IPS-NIHi11 (cell line): ENCODE measurements at places on chromosomes 2 and 18.

DNA sequence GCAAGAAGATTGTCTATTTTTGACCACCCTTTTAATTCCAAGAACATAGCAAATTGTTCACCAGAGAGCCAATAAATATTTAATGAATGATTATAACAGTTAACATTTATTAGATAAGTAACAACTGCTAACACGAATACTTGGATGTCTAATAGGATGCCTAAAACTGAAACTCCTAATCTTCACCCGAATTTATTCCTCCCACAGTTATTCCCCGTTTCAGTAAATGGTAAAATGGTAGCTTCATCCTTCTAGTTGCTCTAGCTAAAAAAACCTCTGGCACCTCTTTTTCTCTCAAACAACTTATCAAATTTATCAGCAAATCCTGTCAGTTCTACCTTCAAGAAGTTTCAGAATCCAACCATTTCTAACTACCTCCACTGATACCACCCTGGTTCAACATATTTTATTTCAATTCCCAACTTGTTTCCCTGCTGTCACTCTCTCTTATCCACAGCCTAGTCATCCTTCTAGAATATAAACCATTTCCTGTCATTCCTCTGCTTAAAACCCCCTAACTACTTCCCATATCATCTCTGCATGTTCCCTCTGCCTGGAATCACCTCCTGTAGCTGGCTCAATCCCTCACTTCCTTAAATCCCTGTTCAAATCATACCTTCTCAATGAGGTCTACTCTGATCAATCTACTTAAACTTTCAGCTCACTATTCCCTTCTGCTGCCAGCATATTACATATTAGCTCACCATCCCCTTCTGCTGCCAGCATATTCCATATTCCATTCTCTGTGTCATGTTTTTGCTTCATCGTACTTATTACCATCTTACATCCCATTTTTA, 93.8 kb downstream of the ROCK2 start:
- DNase-seq, result no peak

DNA sequence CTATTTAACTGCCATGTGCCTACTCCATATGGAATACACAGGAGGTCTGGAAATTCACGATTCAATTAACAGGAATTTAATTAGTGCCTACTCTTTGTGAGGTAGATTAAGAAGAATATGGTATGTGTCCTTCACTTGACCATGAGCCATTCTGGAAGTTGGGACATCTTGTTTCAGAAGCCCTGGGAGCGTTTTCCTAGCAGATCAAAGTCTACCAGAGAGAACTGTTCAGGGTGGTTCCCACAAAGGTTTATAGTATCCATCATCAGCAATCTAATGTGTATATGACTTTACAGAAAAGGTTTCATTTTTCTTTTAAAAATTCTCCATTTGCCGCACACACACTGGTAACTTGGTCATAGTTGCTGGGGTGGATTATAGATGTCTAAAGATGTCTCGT, 159.1 kb downstream of the LRRTM1 start:
- DNase-seq, result no peak

DNA sequence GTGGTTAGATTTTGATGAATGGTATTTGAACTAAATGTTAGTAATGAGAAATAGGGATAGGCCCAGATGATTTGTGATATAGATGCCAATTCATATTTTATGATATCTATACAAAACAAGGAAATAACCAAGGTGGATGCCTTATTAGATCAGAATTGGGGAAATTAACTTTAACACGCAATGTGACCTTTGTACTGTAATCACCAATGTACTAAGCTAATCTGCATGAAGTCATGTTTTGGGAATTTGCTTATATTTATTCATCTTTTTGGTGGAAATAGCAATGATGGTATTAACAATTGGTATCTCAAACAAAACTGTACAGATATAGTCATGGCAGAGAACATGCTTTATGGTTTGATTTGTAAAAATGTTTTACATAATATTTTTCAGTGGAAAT, 504.7 kb downstream of the PLCL1 start:
- no peak for DNase-seq

GRCh38 chr2:237276716-237277490, 137.1 kb downstream of the COL6A3 start:
- no peak for DNase-seq

DNA sequence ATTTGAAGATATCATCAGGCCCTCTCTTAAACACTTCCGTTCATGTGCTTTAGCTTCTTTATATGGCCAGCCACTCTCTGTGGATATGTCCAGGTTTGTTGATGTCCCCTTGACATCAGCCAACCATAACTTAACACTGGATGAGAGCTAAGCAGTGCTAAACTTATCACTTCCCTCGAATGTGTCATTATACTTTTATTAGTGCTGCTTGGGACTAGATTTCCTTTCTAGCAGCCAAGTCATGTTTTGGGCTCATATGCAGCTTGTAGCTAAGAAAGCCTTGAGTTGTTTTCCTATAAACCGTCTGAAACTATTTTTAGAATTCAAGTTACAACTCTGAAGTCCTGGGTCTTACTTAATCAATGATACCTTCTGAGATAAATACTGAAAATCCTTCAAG, 144.8 kb upstream of the TNP1 start:
- DNase-seq, result no peak

- DNase-seq, result no peak
Observed at GRCh38 chr2:134155134-134155533, 98.7 kb upstream of the MGAT5 start.

GRCh38 chr2:64839844-64840243, 149.4 kb upstream of the SLC1A4 start:
- no peak for DNase-seq

- DNase-seq, result no peak
Observed at GRCh38 chr18:52377094-52377493, 37.1 kb downstream of the DCC start.
